ENCODE measurements at places on chromosomes 3 and 15.

DNA sequence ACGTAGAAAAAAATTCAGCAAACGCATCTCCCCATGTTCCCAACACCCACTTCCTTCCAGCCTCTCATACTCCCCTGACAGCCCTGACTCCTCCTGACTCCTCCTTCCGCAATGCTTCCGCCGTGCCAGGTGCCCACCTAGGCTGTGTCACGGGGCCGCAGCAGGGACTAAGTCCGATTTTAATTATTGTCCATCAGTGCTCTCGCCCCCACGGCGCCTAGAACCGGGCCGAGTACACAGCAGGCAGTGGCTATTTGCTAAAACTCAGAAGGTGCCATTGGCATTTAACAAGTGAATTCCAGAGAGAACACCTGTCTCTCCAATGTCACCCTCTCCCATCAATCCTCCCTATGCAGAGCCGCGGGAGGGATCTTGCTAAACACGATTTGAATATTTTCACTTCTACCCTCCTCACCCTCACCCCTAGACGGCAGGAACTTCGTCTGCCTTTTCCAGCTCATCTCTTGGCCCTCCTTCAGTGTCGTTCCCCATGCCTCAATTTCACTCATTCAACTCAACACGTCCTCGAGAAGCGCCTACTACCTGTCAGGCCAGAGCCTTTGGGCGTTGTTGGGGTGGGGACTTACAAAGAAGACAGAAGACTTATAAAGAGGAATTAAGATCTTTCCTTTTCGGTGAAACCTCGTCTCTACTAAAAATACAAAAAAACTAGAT lies 11.5 kb upstream of the SHF start:
- peak; percentile 53 for DNase-seq

GRCh38 chr15:100520132-100520921 lies 8.4 kb downstream of the CERS3 start:
- DNase-seq, result no peak

GRCh38 chr3:186997061-186997460 lies 66.7 kb downstream of the ST6GAL1 start:
- no peak for DNase-seq

GRCh38 chr15:96223939-96224338 lies 106.6 kb upstream of the NR2F2 start:
- DNase-seq, result no peak

- DNase-seq, result no peak
Measured at GRCh38 chr15:67611370-67612369, 69.2 kb downstream of the MAP2K5 start.

GRCh38 chr3:45792036-45792435 lies 4.3 kb downstream of the SLC6A20 start:
- no peak for DNase-seq

DNA sequence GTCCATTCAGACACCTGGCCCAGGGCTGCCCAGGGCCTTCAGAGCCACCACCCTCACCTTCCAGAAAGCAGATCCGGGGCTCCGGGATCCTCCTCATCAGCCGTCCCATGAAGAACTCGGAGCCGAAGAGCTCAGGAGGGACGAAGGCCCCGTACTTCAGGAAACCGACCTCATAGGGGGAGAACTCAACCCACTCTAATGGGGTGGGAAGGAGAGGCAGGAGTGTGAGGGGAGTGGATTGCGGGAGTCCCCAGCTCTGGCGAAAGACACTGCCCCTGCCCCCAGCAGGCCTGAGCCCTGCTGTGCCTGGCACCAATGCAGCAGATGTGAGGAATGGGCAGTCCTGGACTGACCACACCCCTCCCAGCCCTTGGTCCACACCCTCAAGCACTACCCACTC lies 22.6 kb downstream of the PLA2G4D start:
- no peak for DNase-seq

GRCh38 chr3:185469542-185469941 lies 29.3 kb downstream of the TMEM41A start:
- no peak for DNase-seq

DNA sequence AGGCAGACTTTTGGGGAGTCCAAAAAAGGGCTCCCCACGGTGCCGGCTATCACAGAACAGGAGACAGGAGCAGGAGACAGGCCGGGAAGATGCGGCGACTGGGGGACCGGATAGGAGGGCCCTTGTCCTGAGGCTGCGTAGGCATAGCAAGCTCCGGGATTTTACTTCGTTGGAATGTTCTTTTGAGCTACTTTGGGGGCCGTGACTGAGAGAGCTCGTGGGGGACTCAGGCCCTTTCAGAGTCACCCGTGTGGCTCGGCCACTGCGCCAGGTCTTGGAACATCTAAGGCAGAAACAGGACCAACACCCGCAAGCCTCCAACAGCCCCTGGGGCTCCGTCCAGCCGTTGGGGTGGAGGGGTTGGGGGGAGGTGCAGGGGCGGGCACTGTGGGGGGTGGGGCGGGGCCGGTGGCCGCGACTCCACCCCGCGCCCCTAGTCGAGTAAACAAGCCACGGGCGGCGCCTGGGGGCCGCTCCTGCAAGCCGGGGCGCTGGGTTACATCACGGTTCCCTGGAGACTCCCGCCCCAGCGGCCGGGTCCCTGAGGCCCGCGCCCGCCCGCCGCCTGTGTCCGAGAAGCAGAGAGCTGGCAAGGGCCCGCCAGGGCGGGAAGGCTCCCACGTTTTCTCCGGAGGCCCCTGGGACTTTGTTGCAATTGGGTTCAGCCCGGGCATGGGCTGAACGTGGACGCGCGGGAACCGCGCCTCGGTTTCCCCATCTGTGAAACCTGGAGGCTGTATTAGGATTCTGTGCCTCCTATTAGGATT lies 23.3 kb upstream of the C15orf39 start:
- peak; percentile 19 for DNase-seq

- DNase-seq, result no peak
Measured at GRCh38 chr3:123039178-123039577, 11.6 kb upstream of the SEMA5B start.

DNA sequence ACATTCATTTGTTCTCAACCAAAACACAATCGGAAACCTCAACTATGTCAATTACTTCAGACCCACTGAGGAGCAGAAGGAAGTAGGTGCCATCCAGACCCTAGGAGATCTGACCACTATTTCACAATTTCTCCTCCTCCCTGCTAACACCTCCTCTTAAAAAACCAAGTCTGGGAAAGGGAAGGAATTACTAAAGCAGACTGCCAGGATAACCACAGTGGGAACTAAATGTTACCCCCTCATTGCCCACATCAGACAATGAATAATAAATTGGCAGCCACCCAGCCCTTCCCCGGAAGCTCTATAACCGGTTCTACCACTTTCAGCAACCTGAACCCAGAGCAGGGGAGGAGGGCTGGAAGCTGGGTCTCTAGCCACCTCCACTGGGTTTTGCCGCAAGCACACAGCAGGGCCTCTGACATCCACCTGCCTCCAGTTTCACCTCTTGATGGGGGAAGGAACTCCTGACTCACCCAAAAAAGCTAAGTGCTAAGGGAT lies 17.6 kb downstream of the C15orf62 start:
- DNase-seq, result peak; percentile 67

GRCh38 chr3:147141516-147142288 lies 264.6 kb downstream of the ZIC4 start:
- DNase-seq, result no peak

DNA sequence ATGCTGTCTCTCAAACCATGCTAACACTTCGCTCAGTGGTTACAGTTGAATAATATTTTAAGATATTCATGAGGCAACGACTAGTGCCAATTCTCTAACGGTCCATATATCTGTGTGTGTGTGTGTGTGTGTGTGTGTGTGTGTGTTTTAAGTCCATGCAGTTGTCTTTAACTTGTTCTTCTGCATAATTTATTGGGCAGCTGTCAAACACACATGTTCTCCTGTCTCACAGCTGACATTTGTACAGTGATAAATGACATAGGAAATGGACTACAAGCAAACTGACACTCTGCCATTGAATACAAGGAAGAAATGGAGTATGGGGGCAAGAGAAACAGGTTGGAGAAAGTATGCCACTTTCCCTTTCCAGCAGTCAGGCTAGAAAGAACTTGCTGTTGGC lies 172.0 kb downstream of the PDZRN3 start:
- no peak for DNase-seq

GRCh38 chr3:184347321-184348056 lies 10.1 kb downstream of the FAM131A start:
- no peak for DNase-seq

DNA sequence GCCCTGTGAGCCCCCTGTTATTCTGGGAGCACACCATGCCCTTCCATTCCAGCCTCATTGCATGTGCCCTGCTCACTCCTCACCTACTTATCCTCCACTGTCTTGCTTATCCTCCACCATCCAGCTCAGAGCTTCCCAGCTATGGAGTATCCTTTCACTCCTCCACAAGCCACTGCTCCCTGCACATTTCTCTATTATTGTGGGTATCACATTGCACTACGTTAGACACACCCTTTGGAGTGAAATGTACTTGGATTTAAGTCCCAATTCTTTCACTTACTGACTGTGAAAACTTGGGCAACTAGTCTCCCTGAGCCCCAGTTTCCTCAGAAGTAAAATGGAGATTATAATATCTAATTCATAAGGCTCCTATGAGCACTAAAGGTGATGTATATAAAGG lies 4.3 kb downstream of the MASP1 start:
- DNase-seq, result no peak

- no peak for DNase-seq
Measured at GRCh38 chr15:66713843-66714508, 11.9 kb downstream of the SMAD6 start.
